ENCODE measurements at places on chromosomes 1 and 21.

GRCh38 chr1:103230061-103230460 is 121.7 kb upstream of the COL11A1 start:
- no peak for DNase-seq

- DNase-seq, result no peak
Observed at GRCh38 chr1:151711044-151711800, 5.4 kb downstream of the CELF3 start.

GRCh38 chr1:218217040-218217439 is 68.1 kb upstream of the RRP15 start:
- no peak for DNase-seq

GRCh38 chr1:17736625-17737024 is 18.5 kb upstream of the ACTL8 start:
- DNase-seq, result no peak

- DNase-seq, result no peak
Observed at GRCh38 chr1:6096243-6097116, 50.8 kb downstream of the KCNAB2 start.

DNA sequence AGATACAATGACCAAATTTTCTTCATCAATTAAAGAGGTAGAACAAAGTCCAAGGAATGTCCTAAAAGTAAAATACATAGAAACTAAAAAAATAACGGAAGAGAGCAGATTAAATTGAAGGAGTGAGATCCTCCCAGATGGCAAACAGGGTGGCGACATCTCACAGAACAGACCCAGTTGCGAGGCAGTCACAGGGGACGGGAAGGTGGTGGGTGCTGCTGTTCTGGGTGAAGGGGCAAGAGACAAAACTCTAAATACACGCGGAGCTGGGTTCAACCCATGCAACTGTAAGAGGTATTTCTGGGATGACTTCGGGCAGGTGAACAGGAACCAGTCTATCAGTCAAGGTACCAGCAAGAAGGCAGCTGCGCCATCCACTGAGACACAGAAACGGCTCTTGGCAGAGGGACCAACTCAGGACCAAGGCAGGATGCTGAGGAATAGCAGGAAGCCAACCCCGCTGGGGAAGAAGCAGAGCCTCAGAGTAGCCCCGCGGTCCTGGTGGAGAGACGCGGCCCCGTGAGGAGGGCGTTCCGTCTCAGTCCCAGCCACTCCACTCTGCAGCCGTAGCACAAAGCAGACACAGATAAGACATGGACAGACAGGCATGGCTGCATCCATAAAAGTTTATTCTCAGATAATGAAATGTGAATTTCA is 32.2 kb downstream of the WDR4 start:
- DNase-seq, result no peak
